ENCODE measurements at places on chromosomes 6 and 20. TPM values are rescaled to one million over a fixed set of nuclear protein-coding genes. Genes with fewer than 3 reads are reported as not detected.

Gene FKBP1C
- 0.17 TPM for total RNA-seq

Gene RNF144B
- total RNA-seq, result 1.2 TPM

Gene IL20RA
- 0.33 TPM for total RNA-seq

Gene MCM3
- 16.5 TPM for total RNA-seq

Gene RNGTT
- total RNA-seq, result 28.8 TPM

All from smooth muscle cell of trachea (primary cell).